Adipocyte (in vitro differentiated cells): ENCODE measurements at places on chromosomes 16 and 17.
A peak's percentile ranks its signal among the peaks of the same experiment; 100 is the strongest.

DNA sequence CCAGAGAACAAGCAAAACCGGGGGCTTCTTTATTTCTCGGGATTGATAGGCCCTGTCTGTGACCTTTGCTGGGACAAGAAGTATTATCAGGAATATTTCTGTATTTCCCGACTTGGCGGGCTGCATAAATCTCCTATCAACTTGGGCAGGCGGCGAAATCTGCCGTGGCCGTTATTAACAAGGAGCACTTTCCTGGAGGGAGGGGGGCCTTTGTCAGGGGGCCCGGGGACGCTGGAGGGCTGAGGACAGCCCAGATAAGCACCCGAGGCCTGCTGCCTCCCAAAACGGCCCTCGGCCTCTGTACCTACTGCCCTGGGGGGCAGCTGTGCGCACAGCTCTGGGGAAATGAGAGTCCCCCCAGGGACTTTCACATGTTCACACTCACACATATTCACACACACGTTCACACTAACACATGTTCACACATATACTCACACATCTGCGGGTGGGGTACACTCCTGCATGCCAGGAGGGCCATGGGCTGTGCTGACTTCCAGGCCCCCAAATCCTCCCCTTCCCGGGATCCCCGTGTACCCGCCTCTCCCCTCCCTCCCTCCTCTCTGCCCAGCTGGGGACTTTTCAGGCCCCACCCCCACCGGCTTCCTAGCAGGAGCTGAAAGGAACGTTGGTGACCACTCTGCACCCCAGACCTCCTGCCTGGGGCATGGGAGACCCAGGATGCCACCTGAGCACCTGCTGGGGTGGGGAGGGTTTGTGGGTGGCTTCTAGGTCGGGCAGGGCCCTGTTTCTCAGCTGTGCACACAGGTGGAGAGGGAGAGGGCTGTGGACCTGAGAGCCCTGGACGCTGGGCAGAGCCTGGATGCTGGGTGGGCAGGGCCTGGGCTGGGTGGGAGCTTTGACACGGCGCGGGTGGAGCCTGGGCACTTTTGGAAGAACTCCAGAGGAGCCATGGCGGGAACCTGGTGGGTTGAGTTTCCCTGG, 24.3 kb upstream of the GSE1 start:
- DNase-seq = no peak

- DNase-seq = no peak
Measured at GRCh38 chr17:51803161-51803560, 355.4 kb downstream of the CA10 start.

DNA sequence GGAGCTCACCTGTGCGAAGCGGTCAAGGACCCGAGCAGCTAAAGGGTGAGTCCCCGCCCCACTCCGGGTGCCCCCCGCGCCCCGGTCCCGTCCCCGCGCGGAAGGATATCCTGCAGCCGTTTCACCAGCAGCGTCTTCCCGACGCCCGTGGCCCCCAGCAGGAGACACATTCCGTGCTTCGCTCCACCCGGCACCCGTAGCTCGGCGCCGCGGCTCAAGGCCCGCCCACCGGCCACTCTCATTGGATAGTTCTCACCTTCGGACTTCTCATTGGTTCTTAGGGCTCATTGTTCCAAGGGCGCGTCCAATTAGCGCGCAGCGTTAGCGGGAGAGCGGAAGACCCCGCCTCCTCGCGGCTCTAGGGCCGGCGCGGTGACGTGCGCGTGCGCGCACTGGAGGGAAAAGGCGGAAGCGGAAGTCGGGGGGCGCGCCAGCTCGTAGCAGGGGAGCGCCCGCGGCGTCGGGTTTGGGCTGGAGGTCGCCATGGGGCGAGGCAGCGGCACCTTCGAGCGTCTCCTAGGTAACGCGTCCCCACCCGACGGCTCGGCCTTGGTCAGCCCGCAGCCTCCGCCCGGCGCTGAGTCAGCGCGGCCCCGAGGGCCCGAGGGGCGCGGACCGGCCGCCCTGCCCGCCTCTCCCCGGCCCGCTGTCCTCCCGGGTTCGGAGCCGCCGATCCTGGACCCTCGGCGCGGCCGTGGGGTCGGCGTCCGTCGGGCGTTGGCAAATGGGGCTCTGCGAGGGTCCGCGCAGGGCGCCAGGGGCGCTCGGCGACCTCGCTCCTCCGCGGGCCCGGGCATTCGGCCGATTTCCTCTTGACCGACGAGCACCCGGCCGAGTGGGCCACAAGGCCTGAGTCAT, at the start of the genes ARL16 and HGS:
TSS of gene ARL16 (minus strand) at position 214 of the 858 bp plus-strand sequence. CDS start at position 170, 44 bp downstream.
TSS of gene HGS (plus strand) at position 428 of the 858 bp plus-strand sequence. CDS start at position 484, 56 bp downstream.
- DNase-seq = peak; percentile 100

GRCh38 chr16:80552277-80552676, 11.5 kb downstream of the DYNLRB2 start:
- no peak for DNase-seq

DNA sequence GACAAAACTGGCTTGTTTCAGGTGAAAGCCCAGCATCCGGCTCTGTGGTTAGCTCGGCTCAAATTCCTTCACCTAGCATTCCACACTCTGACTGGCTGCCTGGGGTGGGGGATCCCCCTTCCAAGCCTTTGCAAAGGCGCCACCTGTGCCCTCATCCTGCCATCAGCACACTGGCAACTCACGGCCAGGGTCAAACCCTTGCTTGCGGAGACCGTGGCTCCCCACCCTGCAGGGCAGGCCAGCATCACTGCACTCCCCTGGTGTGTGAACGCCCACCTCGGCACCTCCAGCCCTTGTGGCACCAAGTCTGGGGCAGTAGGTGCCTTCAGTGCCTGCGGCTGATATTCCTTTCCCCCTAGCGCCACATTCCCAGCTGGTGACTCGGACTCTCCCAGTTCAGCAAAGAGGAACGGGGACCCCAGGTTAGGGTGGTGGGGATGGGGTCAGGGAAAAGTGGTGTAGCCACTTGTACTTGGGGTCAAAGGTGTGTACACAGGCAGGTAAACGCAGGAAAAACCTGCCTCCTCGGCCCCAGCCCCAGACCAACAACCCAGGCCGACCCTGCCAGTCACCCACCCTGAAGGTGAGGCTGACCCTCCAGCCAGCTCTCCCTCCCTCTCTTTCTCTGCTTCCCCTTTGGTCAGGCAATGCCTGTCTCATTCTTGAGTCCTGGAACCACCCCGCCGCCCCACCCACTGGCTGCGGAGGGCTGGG, 1.1 kb downstream of the FLII start:
- DNase-seq = peak; percentile 74

DNA sequence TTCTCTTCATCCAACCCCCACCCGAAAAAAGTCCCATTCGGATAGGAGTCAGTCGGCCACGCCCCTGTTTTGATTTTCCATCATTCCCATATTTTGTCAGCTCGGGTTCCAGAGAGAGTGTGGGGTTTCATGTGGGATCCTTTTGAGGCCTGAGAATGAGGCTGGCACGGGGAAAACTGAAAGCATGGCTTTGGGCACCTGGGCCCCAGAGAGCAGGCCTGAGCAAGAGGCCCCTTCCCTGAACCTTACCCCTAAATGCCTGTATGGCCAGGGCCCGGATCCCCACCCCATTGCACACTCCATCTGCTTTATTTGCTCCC, 4.6 kb upstream of the HOXB4 start:
- no peak for DNase-seq

GRCh38 chr16:31177136-31177535, 2.8 kb upstream of the FUS start:
- no peak for DNase-seq

DNA sequence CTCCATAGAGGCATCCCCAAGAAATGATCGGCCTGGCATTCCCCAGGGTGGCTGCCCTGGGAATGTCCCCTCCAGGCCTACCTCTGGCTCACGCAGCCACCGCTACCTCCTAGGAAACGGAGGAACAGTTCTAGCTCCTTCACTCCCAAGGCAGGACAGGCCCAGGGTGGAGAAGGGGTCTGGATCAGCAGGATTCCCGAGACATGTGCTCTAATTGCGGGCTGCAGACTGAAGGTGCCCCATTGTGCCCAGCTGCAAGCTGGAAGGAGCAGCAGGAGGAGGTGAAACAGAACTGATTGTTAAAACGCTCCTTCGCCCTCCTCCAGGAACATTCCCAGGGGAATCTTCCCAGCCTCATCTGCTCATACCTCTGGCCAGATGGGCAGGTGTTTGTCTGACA, 40.8 kb downstream of the SCNN1G start:
- DNase-seq = no peak

DNA sequence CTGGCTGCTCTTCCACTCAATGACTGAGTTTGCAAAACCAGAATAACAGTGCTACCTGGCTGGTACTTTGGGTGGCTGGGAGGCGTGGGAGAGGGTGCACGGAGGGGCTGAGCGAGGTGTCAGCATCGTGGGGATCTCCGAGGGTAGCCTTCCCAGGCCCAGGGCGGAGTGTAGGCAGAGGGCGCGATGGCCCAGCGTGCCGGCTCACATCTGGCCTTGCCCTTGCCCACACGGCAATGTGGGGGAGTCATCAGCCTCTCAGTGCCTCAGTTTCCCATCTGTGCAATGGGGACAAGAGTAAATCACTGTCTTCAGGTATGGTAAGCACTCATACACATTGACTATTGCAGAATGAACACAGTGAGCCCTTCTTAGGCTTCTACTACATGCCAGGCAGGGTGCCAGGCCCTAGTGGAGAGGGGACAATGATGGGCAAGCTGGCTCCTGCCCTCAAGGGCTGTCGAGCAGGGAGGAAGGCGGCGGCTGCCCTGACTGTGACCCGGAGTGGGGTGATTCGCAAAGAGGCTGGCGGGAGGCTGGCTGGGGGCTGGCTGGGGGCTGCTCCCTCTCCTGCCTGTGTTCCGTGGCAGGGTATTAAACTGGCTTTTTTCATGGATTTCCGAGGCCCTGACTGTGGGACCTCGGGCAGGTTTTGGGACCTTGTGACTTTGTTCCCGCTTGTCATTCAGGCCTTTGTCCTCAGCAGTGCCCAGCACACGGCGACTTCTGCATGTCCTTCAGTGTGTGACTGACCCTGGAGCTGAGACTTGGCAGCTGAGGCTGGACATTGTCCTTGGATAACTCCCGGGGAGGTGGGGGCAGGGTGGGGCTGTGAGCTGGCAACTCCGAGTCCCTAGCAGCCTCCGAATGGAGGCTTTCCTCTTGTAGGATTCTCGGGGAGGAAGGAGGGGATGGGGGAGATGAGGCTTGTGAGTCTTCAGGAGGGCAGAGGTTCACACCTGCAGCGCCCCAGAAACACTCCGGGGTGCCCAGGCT, 243.1 kb downstream of the SEC14L1 start:
- no peak for DNase-seq

DNA sequence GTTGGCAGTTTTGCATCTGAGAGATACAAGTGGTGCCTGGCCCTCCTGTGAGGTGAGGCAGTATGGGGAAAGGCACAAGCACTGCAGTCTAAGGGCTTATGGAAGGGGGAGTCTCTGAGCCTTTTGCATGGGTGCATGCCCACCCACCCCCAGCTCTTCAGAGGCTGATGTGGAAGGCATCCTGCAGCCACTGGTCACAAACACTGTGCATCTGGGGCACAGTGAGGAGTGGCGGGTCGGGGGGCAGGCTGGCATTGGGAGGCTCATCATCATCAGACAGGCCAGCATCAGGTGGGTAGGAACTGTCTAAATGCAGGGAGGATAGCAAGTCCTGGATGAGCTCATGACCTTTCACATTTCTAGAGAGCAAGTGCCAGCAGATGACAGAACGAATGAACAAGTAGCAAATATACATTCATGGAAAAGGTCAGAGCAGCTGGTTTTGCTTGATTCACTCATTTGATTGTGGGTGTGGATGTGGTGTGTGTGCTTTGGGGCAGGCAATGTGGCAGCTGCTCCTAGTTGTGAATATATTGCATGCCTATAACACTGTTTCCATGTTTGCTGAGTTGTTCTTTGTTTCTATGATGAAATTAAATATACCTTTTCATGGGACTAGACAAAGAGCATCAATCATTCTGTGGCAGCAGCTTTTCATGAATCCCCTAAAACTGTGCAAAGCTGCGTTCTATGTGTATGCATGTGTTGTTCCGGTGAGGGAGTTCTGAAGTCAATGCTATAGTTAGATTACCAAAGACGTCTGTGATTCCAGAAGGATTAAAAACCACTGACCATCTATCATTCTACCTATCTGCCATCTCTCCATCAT, 29.2 kb downstream of the TRIM25 start:
- DNase-seq = no peak

DNA sequence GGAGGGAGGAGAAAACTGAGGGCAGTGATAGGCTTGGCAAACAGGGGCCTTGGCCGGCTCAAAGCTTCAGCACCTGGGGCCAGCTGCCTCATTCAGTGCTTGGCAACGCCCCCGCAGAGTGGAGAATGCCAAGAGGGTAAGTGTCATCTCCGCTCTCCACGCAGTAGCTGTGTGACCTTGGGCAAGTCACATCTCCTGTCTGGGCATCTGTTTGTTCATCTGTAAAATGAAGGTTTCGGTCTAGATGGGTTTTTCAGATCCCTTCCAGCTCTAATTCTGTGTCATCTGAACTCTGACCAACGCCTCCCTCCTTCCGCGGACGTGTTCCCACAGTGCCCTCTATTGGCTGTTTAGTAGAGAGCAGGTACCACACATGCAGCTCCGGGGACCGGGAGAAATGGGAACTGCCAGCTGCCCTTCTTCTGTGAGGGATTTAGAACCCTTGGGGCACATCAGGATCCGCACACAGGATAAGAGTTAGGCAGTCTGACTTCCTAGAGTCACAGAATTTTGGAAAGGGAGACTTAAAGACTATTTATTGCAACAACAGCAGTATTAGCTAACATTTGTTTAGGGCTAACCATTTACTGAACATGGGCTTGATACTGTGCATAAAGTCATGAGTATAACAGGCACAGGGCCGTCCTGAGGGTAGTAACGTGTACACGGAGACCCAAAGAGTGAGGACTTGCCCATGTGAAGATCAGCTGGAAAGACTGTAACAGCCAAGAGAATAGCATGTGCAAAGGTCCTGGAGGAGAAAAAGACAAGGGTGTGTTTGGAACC, 26.8 kb downstream of the GP2 start:
- peak; percentile 24 for DNase-seq

DNA sequence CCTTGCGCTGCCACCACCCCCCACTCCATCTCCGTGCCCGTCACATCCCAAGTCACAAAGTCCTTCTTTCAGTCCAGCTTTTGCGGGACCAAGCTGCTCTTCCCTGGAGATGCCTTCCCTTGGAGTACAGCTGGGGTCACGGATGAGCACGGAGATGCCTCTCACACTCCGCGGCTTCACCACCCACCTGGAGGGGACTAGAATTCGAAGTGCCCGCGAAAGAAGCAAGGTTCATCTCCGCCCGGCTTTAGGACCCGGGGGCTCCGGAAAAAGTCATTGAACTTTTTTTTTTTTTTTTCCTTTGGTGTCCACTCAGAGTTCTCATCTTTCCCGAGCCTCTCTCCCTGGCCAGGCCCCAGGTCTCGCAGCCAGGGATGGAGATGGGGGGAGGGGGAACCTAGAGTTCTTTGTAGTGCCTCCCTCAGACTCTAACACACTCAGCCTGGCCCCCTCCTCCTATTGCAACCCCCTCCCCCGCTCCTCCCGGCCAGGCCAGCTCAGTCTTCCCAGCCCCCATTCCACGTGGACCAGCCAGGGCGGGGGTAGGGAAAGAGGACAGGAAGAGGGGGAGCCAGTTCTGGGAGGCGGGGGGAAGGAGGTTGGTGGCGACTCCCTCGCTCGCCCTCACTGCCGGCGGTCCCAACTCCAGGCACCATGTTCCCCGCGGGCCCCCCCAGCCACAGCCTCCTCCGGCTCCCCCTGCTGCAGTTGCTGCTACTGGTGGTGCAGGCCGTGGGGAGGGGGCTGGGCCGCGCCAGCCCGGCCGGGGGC, at the start of gene FKBP10:
TSS of gene FKBP10 (plus strand) at position 624 of the 771 bp plus-strand sequence. CDS start at position 655, 31 bp downstream.
- DNase-seq = peak; percentile 93

- no peak for DNase-seq
Measured at GRCh38 chr16:84312783-84313382, 18.2 kb downstream of the WFDC1 start.

GRCh38 chr16:67537270-67537635, 8.6 kb downstream of the RIPOR1 start:
- peak; percentile 85 for DNase-seq
